Activated naive CD4-positive, alpha-beta T cell (primary cell): ENCODE measurements at places on chromosomes 2 and 18.

DNA sequence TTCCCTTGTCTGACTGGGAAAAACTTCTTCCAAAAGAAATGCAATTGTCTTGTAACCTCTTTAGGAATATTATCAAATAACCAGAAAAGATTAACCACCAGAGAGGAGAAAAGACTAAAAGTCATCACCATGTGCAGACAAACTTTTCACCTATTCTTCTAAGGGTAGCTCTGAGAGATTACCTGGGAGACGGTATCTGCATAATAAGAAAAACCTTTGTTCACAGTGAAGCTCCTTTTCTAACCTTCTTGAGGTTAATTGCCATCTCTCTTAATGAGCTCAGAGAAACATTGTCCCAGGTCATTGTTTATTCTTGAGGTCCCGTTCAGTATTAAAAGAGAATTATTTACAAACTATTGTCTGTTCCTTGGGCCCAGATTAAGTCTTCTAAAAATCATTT lies 1091.2 kb upstream of the LRRTM1 start:
- no peak for DNase-seq

- no peak for DNase-seq
Observed at GRCh38 chr2:129191530-129191929, 787.9 kb upstream of the RAB6C start.

DNA sequence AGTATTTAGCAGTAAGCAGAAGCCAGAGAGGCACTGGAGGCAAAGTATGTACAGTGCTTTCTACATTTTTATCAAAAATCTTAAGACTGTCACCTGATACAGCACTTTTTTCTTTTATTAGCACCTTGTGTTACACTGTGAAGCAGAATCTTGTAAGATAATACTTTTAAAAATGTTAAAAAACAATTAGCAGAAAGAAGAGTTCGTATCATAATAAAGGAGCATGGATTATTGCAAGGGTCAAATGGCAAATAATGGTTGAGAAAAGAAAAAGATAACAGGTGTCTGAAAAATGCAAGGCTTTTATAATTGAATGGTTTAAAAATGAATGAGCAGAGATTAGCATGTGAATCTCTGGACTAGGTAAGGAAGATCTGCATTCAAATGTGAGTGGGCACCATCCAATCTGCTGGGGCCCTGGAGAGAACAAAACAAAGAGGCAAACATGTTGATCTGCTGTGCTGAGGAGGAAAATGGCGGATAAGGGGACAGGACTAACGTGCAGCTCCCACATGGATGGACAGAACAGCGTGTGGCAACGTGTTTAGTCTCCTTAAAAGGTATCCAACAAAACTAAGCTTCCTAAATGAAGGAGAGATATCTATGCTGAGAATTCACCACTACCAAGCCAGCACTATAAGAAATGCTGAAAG lies 9.5 kb downstream of the CEBPZOS start:
- no peak for DNase-seq

GRCh38 chr18:9221040-9221439 lies 84.5 kb downstream of the ANKRD12 start:
- DNase-seq, result no peak

DNA sequence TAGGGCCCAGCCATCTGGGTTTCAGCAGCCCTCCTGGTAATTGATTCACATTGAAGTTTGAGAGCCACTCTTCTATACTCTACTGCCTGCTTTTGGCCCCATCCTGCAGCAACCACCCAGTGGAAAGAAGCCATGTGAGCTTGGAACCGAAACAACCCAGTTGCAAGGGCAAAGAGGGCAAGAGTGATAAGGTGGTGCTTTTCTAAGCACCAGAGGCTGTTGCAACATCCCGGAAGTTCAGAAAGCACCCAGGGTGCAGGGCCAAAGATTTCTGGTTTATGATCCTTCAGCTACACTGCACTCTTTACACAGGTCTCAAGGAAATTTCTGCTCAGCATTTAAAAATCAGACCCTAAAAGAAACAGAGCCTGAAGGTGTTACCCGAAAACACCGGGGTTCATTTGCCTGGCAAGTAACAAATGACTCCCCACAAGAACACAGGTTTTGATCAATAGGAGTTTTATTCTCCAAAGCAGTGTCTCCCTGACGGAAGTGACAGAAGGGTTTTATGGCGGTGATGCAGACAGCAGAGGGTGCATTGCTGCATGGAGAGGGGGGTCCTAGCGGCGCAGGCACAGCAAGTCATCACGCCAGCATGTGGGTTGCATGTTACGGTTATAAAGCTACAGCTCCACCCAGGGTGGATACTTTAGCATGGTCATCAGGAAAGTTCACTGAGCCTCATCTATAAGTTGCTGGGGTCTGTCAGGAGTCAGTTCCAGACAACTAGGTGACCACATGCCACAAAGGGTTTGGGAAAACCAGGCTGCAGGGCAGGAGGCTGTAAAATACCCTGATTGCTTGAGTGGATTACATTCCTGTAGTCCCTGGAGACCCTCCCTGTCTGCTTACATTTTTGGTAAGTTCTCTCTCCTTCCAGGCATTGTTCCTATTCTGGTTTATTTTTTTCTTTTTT lies 28.8 kb upstream of the TMEM37 start:
- DNase-seq, result no peak

DNA sequence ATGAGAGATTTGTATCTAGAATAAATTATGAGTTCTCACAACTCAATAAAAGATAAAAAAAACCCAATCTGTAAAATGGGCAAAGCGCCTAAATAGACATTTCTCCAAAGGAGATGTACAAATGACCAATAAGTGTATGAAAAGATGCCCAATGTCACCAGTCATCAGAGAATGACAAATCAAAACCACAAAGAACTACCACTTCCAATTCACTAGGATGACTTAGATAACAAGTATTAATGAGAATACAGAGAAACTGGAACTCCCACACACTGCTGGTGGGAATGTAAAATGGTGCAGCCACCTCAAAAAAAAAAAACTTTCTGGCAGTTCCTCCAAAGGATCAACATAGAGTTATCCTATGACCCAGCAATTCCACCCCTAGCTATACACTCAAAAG lies 17.4 kb upstream of the COL6A3 start:
- no peak for DNase-seq

DNA sequence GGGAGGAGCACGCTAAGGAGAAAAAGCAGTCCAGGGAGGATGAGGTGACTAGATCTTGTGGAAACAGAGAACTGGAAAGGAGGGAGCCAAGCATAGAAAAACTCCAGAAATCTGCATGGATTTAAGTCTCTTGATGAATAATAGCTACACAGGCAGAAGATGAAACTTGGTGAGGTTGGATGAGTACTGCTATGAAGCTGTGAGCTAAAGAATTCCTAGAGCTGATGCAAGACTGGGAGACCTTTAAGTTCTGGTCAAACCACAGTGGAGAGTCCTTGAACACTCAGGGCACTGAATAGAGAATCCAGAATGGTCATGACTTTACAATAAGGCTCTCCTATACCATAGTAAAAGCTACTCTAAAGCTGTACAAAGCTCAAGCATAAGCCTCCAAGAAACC lies 18.4 kb upstream of the PIEZO2 start:
- no peak for DNase-seq

GRCh38 chr2:65393743-65394422 lies 38.5 kb downstream of the SPRED2 start:
- DNase-seq, result no peak

GRCh38 chr2:29281086-29281915 lies 166.1 kb downstream of the CLIP4 start:
- no peak for DNase-seq

GRCh38 chr2:117989854-117990438 lies 23.9 kb downstream of the CCDC93 start:
- no peak for DNase-seq

- no peak for DNase-seq
Observed at GRCh38 chr2:121232626-121233265, 52.3 kb downstream of the TFCP2L1 start.

GRCh38 chr2:196262606-196263005 lies 91.2 kb upstream of the STK17B start:
- no peak for DNase-seq

- DNase-seq, result no peak
Observed at GRCh38 chr2:116440104-116440653, 1374.3 kb upstream of the DDX18 start.

- no peak for DNase-seq
Observed at GRCh38 chr2:99597616-99598015, 107.8 kb upstream of the REV1 start.

DNA sequence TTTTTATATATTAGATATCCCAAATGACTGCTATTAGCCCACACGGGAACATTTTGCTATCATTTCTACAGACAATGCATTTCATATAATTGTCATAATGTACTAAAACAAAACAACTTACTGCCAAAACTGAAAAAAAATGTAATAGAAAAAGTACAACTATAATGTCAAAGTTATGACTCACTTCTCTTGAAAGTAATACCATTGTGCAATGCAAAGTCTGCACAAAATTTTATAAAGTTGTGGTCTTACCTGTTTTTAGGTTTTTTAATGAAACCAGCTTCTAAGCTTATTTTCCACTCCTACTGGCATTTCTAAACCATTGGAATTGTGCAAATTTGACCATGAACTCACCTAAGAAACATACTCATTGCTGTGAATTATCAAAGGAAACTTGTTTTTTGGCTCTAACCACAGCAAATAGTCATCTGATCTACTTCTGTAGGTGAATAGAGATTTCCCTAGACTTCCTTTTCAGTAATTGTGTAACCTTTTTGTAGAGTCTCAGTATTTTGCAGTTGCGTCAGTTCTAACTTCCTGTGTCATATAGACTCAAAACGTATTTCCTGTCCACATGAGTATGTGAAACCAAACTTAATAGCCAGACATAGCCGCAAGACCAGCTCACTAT lies 31.9 kb upstream of the TFPI start:
- DNase-seq, result no peak

GRCh38 chr2:162972383-162972782 lies 133.8 kb upstream of the KCNH7 start:
- no peak for DNase-seq

- DNase-seq, result no peak
Observed at GRCh38 chr2:236631856-236632291, 62.2 kb downstream of the ACKR3 start.

GRCh38 chr2:222142027-222142426 lies 156.8 kb downstream of the PAX3 start:
- no peak for DNase-seq

GRCh38 chr2:27730980-27731691 lies 40.4 kb upstream of the MRPL33 start:
- no peak for DNase-seq

DNA sequence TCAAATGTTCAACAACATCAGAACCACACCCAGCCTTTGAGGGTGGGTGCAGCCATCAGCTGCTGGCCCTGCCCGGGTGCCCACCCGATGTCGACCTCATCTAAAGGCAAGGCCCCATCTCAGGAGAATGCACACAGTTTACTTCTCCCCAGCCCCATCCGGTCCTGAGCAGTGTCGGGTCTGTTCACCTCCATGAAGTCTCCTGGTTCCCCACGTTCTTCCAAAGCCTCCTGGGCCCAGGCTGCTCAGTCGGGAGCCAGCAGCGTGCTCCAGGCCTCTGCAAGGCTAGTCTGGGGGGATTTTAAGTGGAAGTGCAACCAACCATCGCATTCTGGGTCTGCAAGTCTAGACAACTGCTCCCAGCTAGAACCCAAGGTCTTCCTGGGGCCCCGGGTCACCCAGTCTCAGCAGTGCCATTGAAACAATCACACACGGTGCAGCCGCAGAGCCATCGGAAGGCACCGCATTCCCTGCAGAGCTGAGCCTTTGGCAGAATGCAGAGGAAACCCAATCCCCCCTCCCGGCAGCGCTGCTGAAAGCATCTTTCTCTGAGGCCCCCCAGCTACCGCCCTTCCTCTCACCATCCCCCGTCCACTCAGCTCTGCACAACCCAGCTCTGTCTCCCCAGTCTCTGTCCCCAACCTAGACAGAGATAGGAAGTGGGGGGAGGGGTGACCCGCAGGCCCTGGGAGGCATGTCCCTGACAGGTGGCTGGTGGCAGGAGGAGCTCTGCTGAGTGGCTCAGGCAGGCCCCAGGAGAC lies 8.5 kb downstream of the ESPNL start:
- DNase-seq, result no peak

DNA sequence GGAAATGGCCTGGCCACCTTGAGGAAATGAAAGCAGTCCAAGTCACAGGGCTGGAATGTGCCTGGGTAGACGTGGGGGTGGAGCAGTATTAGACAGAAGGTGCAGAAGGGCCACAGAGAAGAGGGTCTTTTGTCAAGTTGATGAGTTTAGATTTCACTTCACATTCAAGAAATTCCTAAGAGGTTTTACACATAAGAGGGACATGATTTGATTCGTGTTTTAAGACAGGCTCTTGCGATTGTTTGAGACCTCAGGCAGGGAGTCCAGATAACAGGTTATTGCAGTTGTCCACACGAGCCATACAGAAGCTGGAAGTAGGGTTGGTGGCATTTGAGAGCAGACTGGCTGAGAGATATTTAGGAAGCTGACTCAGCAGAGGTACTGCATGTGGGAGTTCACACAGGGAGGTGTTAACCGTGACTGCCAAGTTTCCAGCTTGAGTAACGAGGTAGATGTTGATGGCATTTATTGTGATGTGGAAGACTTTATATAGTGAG lies 64.6 kb downstream of the NEB start:
- no peak for DNase-seq

DNA sequence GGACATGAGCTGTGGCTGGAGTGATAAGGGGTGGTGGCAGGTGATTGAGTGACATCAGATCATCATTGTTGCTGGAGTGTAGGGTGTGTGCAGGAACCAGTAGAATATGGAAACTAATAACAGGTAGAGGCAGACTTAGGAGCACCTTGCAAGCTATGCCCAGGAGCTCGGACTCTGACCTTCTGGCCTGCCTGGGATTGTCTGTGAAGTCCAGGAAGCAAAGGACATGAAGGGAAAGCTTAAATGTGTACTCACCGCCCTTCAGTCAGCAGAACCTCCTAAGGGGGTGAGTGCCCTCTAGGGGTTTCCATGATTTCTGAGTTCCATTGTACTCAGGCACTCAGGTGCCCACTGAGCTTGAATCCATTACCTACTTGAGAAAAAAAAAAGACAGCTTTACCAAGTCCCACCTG lies 104.2 kb downstream of the CRIM1 start:
- DNase-seq, result no peak
